Stimulated activated CD8-positive, alpha-beta memory T cell treated with anti-CD3 and anti-CD28 coated beads, Interleukin-4, amount 100 ng/mL, for 1 hour (primary cell): ENCODE measurements at places on chromosomes 1 and 21.

DNA sequence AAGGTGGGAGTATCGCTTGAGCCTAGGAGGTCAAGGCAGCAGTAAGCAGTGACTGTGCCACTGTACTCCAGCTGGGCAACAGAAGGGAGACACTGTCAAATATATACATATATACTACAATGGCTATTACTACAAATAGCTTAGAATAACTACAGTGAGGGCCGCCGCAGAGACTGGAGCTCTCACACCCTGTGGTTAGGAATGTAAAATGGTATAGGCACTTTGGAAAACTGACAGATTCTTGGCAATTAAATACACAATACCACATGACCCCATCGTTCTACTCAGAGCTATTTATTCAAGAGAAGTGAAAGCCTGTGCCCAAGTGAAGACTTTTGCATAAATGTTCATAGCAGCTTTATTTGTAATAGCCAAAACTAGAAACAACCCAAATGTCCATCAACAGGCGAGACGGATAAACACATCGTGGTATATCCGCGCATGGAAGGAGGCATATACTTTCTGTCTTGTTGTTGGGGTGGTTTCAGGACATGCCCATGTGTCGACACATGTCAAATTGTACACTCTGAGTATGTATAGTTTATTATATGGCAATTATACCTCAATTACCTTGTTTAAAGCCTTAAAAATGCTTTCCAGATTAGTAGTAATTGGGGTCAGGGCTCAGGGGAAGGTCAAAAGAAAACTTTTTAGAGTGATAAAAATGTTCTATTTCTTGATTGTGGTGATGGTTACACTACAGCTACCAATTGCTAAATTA is 123.4 kb downstream of the RIPK4 start:
- no peak for DNase-seq

- no peak for DNase-seq
Measured at GRCh38 chr1:79295967-79296366, 289.4 kb upstream of the ADGRL4 start.

- no peak for DNase-seq
Measured at GRCh38 chr1:162471290-162471853, 26.2 kb upstream of the UHMK1 start.

DNA sequence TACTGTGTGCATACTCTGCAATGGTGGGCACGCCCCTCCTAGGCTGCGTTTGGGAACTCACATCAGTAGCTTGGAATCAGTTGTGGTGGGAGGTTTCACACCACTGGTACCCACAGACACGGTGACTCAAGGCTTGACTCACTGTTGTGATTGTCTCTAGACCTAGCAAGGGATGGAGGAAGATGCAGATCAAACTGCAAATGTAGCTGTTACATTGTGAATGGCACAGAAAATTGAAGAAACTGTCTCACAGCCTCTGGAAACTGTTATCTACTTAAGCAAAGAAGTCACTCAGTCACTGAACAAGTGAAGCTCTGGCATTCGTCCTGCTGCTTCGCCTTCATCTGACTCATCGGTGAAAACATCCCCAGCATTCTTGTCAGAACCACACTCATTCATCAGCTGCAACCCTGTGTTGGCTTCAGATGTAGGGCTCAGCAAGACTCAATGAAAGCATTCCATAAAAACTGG is 59.5 kb downstream of the POFUT2 start:
- peak; percentile 42 for DNase-seq

DNA sequence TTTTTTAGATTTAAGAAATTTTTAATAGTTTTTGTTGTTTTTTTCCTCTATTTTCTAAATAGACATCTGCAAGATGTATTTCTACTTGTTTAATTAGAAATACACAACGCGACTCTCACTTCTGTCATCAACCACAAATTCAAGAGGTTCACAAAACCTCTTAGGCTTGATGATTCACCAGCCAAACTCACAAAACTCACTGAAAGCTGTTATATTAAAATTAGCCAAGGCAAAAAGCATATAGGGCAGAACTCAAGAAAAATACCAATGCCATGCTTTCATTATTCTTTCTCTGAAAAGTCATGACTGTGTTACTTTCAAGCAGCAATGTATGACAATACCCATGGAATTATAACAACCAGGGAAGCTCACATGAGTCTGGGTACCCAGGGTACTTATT is 487.0 kb upstream of the RGS18 start:
- DNase-seq: no peak

DNA sequence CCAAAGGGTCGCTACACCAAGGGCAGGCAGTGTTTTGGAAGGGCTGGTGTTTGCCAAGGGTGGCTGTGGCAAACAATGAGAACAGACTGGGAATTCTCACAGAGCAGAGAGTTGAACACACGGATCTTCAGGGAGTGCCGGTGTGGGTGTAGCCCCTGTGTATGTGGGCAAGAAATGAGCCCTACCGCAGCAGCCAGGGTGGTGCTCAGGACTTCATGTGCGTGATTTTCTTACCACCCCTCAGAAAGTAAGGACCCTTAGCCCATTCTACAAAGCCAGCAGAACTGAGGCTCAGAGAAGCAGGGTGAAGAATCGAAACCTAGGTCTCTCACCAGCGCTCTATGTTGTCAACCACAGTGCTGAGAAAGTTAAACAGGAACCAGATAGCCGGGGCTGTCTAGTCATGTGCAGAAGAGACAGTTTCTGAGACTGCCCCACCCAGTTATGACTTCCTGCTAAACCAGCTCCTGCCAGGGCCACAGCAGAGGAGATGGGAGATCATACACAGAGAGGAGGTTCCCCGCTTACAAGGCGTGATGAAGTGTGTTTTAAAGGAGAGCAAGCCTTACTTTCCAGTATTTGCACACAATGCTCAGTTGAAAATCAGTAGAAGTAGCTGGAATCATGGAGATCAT is 21.9 kb upstream of the MORC3 start:
- DNase-seq: peak; percentile 46

DNA sequence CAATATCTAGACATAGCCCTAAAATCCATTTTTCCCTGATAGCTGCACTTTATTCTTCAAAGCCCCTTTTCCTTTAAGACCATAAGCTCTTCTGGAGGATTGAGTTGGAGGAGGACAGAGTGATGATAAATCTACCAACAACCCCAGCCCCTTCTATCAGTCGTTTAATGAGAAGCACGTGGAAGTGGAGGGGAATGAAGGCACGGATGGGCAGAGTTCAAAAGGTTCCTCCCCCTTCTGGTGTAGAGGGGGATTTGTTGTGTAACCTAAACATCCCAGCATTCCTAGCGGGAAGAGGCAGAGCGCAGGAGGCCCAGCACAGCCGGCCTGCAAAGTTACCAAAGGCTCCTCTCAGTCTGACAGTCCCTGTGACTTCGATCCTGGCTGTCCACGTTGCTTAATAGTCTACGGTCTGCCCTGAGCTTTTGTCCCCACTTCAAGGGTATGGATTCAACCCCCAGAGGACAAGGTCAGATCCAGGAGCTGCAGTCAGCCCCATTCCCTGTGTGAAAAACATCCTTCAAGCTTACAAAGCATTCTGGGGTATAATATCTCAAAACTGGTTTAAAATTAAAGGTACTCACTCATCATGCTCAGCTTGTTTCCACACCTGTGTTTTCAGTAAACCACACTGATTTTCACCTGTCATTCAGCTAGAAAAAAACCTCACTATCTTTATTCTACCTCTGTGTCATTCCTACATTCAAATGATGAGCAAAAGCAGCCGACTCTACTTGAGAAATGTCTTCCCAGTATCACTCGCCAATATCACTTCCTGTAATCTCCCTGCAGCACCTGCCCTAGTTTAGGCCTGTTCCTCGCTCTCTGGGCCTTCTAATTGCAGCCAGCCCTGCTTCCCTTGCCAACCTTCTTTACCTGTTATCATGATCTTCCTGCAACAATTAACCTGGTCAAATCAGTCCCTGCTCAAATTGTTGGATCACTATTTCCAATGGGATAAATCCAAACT is 117.9 kb downstream of the PLPP3 start:
- no peak for DNase-seq

GRCh38 chr1:158931055-158931737 is at the start of gene PYHIN1:
TSS of gene PYHIN1 (plus strand) at chr1:158931552. CDS start at chr1:158936911, 5,359 bp downstream.
- no peak for DNase-seq

GRCh38 chr1:36303650-36304360 is 2.4 kb upstream of the SH3D21 start:
- DNase-seq: no peak

GRCh38 chr1:160862203-160863060 is at the start of gene CD244:
TSS of gene CD244 (minus strand) at chr1:160862887. CDS start at chr1:160862677, 210 bp downstream.
- no peak for DNase-seq

GRCh38 chr1:25727635-25728286 is 72.2 kb upstream of the SELENON start:
- DNase-seq: no peak

GRCh38 chr21:40043423-40043822 is 176.2 kb downstream of the PCP4 start:
- no peak for DNase-seq

DNA sequence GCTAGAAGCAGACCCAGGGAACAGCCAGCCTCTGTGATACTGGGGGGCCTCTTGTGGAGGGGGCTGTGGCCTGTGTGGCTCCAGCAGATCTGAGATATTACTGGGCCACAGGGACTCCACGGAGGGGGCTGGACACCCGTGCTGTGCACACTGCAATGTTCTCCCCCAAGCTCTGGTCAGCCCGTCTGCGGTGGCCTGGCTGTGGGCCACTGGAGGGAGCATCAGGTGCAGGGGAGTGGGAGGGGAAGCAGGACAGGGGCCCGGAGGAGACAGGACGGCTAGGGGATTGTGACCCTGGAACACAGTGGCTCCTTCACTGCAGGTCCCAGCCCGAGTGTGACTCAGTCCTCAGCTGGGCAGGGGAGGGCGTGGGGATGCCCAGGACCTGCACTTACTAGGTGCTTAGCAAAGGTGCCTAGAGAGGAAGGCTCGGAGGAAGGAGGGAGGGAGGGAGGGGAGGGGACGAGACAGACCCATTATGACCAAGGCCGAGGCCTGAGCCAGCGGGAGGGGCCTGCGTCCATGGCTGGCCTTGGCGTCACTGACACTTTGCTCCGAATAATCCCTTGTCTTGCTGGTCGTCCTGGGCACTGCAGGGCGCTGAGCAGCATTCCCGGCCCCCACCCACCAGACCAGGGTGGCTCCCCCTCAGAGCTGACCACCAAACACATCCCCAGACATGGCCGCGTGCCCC is 44.2 kb downstream of the PRDM16 start:
- no peak for DNase-seq

GRCh38 chr21:15365751-15366392 is 301.1 kb upstream of the NRIP1 start:
- no peak for DNase-seq

- no peak for DNase-seq
Measured at GRCh38 chr21:31457675-31458074, 113.6 kb upstream of the TIAM1 start.

GRCh38 chr1:44289530-44289929 is 65.5 kb downstream of the ERI3 start:
- no peak for DNase-seq

- no peak for DNase-seq
Measured at GRCh38 chr1:182549811-182550210, 39.2 kb downstream of the RNASEL start.

DNA sequence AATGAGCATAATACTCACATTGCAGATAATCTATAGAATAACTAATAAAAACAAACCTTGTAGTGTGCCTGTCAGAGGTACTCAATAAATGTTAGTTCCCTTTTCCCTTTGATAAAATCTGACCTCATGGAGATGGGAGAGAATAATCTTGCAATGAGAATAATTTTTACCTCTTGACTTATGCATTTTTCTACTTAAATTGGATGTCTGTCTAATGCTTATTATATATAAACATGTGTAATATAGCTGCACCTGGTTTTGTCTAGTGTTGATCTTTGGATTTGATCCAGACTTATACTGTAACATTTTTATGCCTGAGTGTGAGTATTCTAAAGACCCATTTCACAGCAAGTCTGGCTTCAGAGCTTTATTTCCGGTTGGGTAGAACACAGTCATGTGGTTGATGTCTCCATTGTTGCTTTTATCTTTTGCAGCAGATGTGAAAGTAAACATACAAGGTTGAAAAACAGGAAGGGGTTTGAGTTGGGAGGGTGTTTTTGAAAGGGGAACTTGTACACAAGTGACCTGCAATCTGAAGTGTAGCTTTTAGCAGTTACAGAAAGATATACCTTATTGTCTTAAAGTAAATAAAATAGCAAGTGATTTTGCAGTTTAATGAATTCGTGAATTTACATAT is 12.4 kb downstream of the EPB41 start:
- DNase-seq: no peak
